Activated B cell treated with CpG ODN at 0.5 μM for 24 hours (primary cell): ENCODE measurements at places on chromosomes 2 and 18.

DNA sequence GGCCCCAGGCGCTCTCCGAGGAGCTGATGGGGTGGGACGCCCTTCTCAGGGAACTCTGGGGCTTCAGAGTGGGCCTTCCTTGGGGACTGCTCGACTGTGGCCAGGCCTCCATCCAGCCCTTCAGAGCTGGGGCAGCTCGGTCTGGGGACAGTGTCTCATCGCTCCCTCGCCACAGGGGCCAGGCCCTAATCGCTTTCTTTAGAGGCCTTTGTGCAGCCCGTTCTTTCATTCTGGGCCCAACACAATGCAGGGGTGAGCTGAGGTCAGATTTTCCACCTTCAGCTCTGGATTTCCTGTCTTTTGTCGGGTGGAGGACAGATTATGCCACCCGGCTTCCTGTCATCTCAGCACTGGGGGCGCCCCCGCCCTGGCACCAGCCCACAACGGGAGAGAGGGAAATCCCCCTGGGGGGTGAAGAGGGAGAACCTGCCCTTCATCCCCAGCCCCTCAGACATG lies 25.2 kb downstream of the MYCN start:
- no peak for DNase-seq

GRCh38 chr18:34978533-34978893 lies 62.7 kb upstream of the MAPRE2 start:
- no peak for DNase-seq

DNA sequence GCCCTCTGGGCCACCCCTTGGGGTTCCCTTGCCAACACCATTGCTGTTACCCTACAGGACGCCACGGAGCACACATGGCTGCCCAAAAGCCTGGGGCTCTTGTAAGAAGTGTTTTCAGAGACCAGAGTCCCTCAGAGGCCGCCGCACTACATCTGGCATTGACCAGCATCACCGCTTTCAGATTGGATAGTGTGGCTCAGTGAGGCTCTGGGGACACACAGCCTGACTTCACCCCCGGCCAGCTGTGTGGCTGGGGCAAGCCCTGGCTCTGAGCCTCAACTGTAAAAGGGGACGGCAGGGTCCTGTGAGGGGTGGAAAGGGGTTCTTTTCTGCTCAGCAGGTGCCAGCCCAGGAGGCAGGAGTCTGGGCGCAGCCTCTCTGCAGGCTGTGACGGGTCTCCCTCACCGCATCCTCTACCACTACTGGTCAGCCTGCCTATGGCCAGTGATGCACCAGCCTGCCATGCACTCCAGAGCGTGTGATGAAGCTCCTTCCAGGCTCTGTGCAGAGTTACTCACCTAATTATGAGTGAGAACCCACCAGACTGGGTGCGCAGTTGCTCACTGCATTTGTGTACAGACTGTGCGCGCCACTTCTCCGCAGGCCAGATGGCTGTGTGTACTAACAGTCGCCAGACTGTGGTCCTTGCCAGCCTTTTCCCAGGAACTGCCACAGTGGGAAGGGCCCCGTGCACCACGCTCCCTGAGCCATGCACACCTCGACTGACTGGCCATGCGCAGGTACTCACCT lies 10.7 kb upstream of the OTOF start:
- DNase-seq: no peak

- DNase-seq: no peak
These were observed 7.6 kb upstream of the UXS1 start for GRCh38 chr2:106201661-106202060.

GRCh38 chr2:140929849-140930248 lies 1201.0 kb downstream of the LRP1B start:
- DNase-seq: no peak

GRCh38 chr2:233385489-233386044 lies 31.3 kb downstream of the DGKD start:
- no peak for DNase-seq

GRCh38 chr2:60821133-60821469 lies 60.3 kb upstream of the REL start:
- DNase-seq: no peak

- no peak for DNase-seq
These were observed 29.4 kb downstream of the GDF7 start for GRCh38 chr2:20696366-20696765.
